ENCODE measurements at places on chromosomes 12 and 14. TPM values are rescaled to one million over a fixed set of nuclear protein-coding genes. Genes with fewer than 3 reads are reported as not detected.
A peak's percentile ranks its signal among the peaks of the same experiment; 100 is the strongest.

Gene PLBD1
- total RNA-seq: not detected

DNA sequence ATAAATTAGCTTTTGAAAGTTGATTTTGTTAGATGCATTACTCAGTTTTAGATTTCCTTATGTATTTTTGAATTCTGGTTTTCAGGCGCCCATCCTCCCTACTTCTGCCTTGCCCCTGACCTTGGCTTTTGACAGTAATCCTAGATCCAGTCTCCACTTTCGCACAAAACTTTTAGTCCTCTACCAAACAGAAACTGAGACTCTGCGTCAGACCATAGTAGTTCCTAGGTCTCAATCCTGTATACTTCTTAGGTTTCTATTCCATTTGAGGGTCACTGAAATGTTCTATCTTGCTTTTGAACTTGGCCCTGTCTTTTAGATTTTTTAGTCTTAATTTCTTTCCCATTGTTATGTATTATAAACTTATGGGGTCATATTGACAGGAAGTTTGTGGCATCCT lies 307.9 kb upstream of the GARIN6 start:
- no peaks in the 10 kb centered on the region for H3K36me3 ChIP-seq
- DNase-seq: no peak

Gene GARIN6
- total RNA-seq: not detected

DNA sequence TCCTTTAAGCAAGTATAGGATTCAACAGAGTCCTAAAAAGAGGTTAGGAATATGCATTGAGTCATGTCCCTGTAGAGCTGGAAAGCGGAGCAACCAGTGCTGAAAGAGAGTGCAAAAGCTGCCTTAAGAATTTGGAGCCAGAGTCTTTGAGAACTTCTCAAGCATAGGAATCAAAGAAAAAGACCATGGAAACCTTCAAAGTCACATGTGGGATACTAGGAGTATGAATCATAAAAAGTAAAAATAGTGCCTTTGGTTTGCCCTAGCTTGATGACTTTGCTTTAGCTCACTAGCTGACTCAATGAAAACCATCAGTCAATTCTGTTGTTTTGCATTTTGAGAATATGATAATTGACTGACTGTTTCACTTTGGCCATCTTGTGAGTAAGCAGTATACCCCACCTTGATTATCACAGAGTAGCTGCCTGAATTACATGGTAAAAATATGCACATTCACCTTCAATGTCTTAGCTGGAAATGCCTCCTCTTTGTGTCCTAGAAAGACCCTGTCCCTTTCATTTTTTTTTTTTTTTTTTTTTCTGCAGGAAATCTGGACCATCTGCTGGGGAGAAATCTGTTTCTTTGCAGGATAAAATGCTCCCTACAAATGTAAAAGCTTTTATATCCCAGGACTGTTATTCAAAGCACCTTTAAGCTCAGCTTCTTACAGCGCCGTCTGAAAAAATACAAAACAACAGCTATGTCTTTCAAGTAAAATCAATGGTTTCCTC lies 248.6 kb upstream of the KRR1 start:
- peak overlapping the region; percentile 79 for H3K27ac ChIP-seq
- H3K27me3 ChIP-seq: no peaks in the 10 kb centered on the region
- H3K36me3 ChIP-seq: no peaks in the 10 kb centered on the region
- peaks cover 40% of the 10 kb centered on the region for H3K4me1 ChIP-seq

DNA sequence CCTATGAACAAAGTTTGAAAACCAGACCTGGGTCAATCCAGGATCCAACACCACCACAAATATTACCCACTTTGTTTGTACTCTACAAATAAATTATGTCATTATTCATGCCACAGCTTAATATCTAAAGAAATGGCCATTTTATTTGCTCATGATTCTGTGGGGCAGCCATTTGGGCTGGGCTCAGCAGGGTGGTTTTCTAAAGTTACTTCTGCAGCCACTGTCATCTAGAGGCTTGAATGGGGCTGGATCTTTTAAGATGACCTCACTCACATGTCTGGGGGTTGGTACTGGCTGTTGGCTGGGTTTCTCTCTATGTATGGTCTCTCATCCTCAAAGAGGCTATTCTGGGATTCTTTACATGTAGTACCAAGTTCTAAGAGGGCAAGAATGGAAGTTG lies 96.2 kb downstream of the VCPKMT start:
- no peak overlapping the region for H3K4me3 ChIP-seq
- H3K27ac ChIP-seq: no peak overlapping the region
- peaks cover 30% of the 10 kb centered on the region for H3K36me3 ChIP-seq
- no peaks in the 10 kb centered on the region for H3K27me3 ChIP-seq

GRCh38 chr12:1246637-1247036 lies 255.6 kb downstream of the ERC1 start:
- no peak for DNase-seq
- peaks cover 6% of the 10 kb centered on the region for H3K36me3 ChIP-seq
- H3K27ac ChIP-seq: no peak overlapping the region
- peaks cover 44% of the 10 kb centered on the region for H3K4me1 ChIP-seq
- H3K27me3 ChIP-seq: no peaks in the 10 kb centered on the region

All from HFFc6 (cell line).